NCI-H460 (cell line): ENCODE measurements at places on chromosomes 11 and 22. TPM values are rescaled to one million over a fixed set of nuclear protein-coding genes. Genes with fewer than 3 reads are reported as not detected.

DNA sequence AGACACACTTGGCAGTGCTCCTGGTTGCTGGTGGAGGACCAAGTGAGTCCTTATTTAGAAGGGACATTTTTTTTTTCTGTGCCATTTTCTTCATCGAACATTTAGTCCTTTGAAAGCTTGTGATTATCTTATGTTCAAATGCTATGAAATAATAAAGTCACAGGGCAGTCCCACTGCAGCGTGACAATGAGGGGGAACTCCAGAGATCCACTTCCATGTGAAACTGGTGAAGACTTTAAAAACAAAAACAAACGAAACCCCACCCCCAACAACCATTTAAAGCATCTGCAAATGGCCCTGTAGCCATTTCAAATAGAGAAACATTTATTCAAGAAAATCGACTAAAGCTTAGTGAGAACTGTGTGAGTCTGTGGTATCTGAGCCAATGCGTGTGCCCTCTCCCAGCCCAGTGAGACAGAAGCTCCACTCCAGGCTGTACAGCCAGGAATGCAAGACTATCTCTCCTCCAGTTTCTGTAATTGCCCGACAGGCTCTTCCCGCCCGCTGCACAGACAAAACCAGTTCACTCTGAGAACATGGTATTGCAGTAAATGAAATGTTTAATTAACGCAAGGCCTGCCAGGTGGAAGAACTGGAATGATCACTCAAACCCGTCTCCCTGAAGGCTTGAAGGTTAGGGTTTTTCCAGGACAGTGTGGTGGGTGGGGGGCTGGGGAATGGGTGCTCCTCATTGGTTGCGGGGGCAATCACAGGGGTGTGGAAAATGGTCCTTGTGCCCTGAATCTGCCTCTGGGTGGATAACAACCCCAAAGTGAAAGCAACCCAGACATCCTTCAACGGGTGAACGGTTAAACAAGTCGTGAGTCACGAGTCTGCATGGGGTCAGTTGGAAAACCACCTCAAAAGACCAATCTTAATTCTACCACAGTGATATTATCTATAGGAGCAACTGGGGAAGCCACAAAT is 8.4 kb downstream of the KRTAP5-6 start:
- no peak for DNase-seq

- no peak for DNase-seq
These were observed 57.4 kb upstream of the BMAL1 start for GRCh38 chr11:13220148-13220547.

C11orf42 gene
- not detected in 2 replicates for total RNA-seq

GRCh38 chr11:35348898-35349687 is 70.3 kb downstream of the SLC1A2 start:
- DNase-seq: no peak

BTBD18 gene
- total RNA-seq: not detected in 2 replicates

GRCh38 chr22:17773606-17774205 is 563 bp downstream of the BID start:
- no peak for DNase-seq

- DNase-seq: no peak
These were observed 11.3 kb upstream of the SMIM38 start for GRCh38 chr11:69144316-69145049.

DNA sequence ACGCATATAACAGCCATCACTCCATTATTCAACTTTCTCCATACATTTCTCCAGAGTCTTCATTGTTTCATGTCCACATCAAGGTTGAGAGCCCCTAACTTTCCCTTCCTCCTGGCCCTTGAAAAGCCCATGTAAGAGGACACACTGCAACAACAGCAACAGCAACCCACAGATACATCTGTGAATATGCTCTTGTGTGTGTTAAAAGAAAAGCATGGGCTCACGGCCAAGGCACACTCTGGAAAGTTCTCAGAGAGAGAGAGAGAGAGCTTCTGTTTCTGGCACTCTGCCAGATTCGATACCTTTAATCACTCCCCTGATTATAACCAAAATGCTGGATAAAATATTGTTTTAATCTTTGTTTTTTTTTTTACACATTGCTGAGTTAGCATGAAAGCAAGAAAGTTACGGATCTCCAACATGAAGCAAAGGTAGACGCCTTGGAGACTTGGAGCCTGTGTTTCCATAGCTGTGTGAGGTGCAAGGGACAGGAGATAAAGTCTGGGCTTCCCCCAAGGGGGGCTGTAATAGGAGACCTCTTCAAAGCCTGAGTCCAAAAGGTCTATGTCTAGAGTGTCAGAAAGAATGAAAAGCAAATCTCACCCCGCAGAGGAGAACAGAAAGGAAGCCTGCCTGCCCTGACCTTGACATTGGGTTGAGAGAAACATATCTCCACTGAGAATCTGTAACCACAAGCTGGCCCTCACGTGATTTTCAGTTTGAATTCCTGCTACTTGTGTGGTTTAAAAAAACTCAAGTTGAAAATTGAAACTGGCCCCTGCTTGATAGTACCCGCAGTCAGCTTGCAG is 33.7 kb upstream of the MPPED1 start:
- DNase-seq: no peak

DNA sequence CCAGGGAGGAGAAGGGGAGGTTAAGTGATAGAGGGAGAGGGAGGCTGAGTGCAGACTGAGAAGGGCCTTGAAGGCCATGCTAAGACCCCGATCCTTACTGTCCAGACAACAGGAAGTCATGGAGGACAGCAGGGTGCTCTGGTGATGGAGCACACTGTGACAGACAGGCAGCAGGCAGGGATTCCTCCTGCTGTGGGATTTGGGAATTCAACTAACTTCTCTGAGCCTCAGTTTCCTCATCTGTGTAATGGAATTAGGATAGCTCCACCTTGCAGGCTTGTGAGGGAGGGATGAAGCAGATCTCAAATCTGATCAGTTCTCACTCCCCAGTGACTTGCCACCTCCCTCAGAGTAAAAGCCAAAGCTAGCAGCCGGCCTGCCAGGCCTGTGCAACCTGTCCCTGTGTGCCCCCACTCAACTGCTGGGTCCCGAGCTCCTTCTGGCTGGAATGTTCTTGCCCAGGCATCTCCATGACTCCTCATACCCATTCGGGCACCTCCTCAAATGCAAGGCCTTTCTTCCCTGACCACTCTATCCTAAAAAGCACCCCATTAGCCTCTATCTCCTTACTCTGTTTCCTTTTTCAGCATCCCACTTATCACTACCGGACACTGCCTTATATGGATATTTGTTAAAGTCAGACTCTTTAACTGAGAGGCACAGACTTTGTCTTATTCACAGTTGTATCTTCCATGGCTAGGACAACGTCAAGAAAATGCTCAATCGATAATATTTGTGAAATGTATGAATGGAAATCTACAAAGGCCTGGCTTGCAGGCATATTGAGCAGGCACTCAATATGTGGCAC is 9.5 kb downstream of the ARAP1 start:
- DNase-seq: no peak

DNA sequence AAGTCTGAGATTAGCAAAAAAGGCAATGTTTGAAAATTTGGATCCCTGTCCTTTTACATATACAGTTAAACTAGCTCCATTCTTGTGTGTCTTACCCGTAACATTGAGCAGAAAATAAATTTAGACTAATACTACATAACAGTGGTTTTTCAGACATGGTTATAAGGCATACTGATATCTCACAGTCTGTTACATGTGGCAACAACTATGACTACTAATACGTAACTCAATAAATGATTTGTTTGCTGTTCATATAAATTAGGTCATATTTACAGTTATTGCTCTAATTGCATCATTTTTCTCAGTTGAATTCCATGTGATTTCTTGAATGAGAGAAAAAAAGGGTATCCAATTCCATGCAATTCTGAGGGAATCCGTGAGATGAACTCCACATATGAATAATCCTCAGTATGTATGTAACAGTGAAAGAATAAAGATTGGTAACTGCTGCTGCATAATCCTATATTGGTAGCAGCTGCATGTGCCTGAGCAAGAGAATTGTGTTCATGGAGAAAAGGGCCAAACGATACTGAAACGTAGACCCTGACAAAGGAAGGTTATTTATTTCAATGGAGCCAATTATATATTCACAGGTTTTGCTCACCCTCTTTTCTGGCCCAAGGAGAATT is 390.9 kb upstream of the ARHGAP42 start:
- DNase-seq: no peak

POTEH gene
- total RNA-seq: not detected in 2 replicates

GRCh38 chr11:10484461-10485180 is 29.6 kb downstream of the AMPD3 start:
- DNase-seq: no peak

DNA sequence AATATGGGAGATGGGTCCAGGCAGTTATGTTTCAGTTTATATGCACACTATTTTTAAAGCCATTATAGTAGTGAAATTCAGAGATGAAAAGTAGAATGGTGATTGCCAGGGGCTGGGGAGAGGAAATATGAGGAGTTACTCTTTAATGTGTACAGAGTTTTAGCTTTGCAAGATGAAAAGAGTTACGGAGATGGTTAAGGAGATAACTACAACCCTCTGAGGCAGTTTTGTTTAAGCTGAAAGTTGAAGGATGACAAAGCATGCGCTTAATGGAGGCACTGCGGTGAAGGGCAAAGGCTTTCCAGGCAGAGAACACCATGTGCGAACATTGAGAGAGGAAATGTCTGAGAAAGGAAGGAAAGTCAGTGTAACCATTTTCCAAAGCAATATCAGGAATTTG is 18.2 kb upstream of the BMAL1 start:
- DNase-seq: no peak

GRCh38 chr11:61195719-61196118 is 7.6 kb upstream of the PGA3 start:
- no peak for DNase-seq

DNA sequence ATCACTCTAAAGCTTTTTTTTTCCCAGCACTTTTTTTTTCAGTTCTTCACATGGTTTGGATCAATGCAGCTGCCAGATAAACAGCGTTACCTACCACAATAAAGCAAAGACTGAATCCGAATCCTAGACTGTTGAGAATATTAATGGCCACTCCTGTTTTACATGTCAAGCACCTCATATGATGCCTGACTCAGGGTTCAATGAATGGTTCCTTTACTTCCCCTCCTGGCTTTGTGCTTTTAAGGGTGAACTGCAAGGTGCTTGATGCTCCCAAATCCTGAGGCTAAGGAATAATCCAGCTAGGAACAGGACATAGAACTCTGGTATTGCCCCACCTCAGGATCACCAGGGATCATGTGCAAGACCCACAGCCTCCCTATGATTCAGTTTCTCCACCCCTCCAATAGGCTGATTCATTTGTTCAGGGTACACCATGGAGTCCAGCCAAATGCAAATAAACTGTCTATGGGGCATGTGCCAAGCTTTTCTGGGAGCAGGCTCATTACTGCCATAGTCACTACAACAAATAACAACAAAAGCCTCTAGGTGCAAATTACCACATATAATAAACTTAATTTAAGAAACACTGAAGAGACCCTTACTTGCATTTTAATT is 104.3 kb downstream of the GAB2 start:
- DNase-seq: no peak

OR8H2 gene
- not detected in 2 replicates for total RNA-seq

TEX12 gene
- total RNA-seq: 0.10 TPM in 1 of 2 replicates, not detected in the other

GRCh38 chr11:25737071-25737675 is 594.8 kb upstream of the ANO3 start:
- no peak for DNase-seq

DNA sequence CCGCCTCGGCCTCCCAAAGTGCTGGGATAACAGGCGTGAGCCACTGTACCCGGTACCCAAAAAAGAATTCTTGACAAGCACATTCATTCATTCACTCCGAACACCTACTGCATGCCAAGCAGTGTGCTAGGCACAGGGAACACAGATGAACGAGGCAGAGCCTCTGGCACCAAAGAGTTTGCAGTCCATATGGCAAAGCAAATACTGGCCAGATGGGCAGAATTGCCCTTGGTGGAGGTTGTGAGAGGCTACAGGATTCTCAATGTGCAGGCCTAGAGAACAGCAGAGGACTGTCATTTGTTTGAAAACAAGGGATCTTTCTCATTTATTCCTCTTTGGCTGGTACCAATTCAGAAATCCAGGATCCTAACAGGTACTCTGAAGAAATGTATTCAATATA is 27.5 kb upstream of the MTCH2 start:
- DNase-seq: no peak

TRPM5 gene
- total RNA-seq: not detected in 2 replicates

KRTAP5-2 gene
- not detected in 2 replicates for total RNA-seq

DNA sequence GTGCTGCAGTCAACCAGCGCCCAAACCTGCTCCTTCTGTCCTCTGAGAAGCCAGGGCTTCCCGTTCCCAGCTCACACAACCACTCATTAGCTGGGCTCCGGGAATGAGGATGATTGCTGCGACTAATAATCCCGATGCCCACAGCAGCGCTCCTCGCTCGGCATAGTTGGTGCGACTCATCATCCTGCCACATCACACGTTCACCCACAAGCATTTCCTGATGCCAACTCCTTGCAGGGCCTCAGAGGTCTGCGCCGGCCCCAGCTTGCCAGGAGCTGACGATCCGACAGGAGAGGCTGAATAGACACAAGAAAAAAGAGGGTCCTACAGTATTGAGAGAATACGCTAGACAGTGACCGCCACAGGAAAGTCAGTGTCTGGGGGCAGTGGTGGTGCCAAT is 10.6 kb upstream of the CSNK1E start:
- no peak for DNase-seq

BTG4 gene
- 0.12 and 0.17 TPM in 2 replicates for total RNA-seq

DNA sequence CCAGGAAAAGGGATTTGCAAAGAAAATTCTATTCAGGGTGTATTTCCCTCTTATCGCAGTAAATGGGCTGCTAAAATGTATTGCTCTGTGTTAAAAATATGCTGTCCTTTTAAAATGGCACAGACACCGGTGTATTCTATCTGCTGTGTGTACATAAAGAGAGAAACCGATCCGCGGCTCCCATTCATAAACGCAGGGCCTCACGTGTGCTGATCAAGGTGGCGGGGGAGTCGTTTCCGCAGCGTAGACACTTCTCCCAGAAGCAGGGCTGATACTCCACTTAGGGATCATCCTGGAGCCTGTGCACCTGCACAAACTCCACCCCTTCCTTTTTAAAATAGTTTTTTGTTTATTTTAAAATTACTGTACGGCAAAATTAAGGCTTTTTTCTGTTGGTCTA is 26.1 kb upstream of the IGSF9B start:
- no peak for DNase-seq

DNA sequence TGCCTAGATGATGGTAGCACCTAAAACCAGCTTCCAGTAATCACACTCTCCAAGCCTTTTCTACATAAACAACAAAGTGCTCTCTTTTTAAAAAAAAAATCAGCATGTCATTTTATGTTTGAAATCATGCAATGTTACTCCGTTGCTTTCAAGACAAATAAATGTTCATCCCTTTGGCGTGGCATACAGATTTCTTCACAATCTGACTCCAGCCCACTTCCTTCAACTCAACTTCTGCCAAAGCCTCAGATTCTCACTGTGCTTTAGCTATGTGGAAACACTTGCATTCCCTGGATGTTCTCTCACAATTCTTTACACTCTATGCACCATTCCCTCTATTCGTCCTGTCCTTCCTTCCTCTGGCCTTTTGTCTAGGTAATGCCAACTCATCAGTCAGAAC is 206.3 kb upstream of the BLID start:
- no peak for DNase-seq

- DNase-seq: no peak
These were observed 1506.8 kb downstream of the BRD1 start for GRCh38 chr22:48320683-48321451.

- no peak for DNase-seq
These were observed 476.8 kb downstream of the METTL15 start for GRCh38 chr11:28584992-28585391.

TAGLN gene
- 1.8 and 2.3 TPM in 2 replicates for total RNA-seq
